Activated naive CD8-positive, alpha-beta T cell treated with anti-CD3 and anti-CD28 coated beads for 36 hours (primary cell): ENCODE measurements at places on chromosomes 11 and 22. TPM values are rescaled to one million over a fixed set of nuclear protein-coding genes. Genes with fewer than 3 reads are reported as not detected.

- no peak overlapping the region for H3K27ac ChIP-seq
- H3K4me3 ChIP-seq, result no peak overlapping the region
- no peak for DNase-seq
- no peaks in the 10 kb centered on the region for H3K36me3 ChIP-seq
- H3K4me1 ChIP-seq, result peaks cover 1% of the 10 kb centered on the region
Observed at GRCh38 chr11:134727204-134727603, 315.2 kb upstream of the B3GAT1 start.

DNA sequence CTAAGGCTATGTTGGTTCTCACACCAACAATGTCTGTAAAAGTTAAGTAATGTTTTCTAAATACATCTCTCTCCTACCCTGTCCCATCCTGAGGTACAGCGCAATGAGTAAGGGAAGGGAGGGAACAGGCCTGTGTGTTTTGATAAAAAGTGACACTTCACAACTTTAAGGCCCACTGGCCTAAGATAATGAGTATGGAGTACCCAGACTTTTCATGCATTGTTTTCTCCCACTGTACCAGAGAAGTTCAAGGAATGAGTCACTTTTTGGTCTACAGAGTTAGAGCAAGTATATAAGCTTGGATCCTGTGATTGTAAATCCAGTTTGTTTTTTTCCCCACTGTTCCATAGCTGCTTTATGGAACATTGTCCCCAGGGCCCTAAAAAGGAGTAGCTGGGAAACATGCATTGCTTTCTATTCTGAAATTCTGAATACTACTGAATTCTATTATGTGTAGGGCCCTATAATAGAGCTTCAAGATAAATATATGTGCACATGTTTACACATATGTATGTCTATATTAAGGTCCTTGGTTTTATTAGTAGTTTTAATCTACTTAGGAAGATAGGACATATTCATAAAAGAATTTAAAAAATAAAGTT is 29.8 kb downstream of the KCNE3 start:
- no peaks in the 10 kb centered on the region for H3K36me3 ChIP-seq
- no peak overlapping the region for H3K27ac ChIP-seq
- peaks cover 5% of the 10 kb centered on the region for H3K27me3 ChIP-seq
- DNase-seq, result no peak
- H3K4me3 ChIP-seq, result no peak overlapping the region
- no peaks in the 10 kb centered on the region for H3K4me1 ChIP-seq

TCN2 gene
- 0.64 TPM for total RNA-seq

- no peak for DNase-seq
- no peaks in the 10 kb centered on the region for H3K27me3 ChIP-seq
- no peak overlapping the region for H3K27ac ChIP-seq
Observed at GRCh38 chr11:92841719-92842118, 127.7 kb upstream of the MTNR1B start.
